ENCODE measurements at places on chromosomes 2 and 18.

DNA sequence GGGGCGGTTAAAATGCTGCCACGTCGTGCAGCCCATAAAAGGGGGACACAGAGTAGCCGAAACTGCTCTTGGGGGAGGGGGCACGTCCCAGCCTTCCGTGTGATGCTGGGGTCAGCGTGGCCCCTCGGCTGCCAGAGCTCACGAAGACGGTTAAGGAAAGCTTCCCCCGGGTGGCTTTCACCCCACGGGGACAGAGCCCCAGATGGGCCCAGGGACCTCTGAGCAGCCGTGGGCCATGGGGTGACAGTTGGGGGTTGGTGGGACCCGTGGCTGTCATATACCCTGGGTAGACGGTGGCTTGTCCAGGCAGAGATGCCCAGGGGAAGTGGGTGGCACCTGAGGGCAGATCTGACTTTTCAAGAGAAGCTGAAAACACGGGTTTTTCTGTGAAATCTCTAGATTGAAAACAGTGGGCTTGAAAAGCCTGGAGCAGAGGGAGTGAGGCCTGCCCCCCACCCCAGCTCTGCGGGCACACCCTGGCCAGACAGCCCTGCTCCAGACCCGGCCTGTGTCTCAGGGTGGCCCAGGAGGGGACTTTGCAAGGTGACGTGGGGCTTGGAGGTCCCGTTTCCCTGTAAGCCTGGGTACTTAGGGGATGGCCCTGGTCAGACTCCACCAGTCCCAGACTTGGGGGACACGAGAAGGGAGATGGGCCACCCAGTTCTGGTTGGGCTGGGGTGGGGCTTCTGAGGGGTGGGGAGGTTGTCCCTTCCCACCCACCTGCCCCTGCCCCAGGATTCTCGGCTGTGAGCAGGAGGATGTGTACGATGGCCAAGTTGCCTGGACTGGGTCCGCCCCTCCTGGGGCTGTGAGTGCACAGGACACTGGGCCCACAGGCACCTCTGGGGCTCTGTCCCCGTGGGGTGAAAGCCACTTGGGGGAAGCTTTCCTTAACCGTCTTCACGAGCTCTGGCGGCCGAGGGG is 652 bp downstream of the NEU4 start:
- no peak for DNase-seq

GRCh38 chr2:45833301-45833967 is 182.0 kb downstream of the PRKCE start:
- DNase-seq: no peak

- no peak for DNase-seq
These were observed 37.8 kb upstream of the CCDC195 start for GRCh38 chr2:224753743-224754540.

GRCh38 chr18:22106536-22107292 is 62.7 kb upstream of the GATA6 start:
- DNase-seq: no peak

DNA sequence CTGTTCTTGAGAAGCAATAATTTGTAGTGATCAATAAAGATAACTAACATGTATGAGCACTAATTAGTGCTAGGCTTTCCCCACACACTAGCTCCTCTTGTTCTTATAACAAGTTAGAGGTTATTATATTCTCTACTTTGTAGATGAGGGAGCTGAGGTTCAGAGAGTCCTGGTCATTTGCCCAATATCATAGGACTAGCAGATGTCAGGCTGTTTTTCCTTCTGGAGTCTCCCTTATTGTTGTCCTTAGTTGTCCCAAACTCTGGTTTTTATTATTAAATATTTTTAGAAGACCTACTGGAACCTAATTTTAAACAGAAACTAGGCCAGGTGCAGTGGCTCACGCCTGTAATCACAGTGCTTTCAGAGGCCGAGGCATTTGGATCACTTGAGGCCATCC is 16.5 kb upstream of the TTC39C start:
- DNase-seq: no peak

DNA sequence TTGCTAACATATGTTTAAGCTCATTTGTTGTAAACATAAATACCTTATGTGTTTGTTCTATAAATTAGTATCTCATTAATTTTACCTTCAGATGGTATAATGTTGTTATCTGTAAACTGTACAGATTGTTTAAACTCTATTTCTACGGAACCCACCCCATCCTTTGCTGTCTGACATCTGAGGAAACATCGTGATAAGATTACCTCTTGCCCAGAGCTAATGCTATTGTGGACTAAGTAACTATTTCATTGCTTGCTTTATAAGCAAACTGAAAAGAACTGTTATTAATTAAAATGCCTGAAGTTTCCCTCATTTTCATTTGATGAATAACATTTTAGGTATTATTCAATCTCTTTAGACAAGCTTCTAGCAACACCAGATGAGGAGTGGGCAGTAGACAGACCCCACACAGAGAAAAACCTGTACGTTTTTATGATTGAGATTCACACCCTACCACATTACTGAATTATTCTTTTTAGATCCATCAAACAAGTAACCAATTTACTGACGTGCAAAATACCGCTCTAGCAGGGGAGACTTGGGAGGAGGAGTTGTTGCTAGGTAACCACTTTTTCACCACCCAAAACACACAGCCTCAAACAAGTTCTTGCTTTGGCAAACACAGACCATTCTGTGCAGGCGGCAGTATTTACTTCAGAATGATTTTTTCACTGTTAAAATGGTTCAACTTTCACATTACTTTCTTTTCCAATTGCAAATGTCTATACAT is 1.9 kb upstream of the SYT4 start:
- DNase-seq: peak; percentile 88

DNA sequence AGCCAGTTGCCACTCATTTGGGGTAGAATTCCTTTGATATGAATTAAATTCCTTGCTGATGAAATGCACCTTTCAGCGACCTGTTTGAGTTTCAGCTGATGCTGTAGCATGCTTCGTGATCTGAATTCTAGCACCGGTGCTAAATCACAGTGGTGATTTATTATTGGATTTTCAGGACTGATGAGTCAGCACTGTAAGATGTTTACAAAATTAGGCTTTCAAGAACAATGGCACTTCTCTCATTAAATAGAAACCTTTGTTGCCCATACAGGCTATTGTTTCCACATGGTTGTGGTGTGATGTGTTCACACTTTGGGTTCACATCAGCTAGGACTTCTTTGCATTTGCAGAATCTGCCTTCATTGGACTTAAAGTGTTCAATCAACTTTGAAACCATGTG is 687.7 kb downstream of the ARHGAP15 start:
- no peak for DNase-seq

- DNase-seq: no peak
These were observed 19.4 kb downstream of the KCNIP3 start for GRCh38 chr2:95316466-95317122.

DNA sequence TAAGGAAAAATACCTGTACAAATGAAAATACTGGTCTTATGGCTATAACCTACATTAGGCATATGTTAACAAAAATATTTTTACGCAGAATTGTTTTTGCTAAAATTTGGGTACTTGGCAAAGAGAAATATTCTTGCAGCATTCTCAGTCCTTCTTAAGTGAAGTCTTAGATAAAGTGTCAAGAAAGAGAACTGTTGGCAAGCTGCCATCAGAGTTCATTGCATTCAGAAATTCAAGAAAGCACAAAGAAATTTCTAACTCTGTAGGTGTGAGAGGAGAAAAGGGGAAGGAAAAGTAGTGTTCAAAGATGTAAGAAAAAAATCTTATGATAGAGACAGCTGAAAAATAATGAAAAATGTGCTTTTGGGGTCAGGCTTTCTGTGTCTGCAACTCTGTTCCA is 86.7 kb downstream of the IRS1 start:
- no peak for DNase-seq

DNA sequence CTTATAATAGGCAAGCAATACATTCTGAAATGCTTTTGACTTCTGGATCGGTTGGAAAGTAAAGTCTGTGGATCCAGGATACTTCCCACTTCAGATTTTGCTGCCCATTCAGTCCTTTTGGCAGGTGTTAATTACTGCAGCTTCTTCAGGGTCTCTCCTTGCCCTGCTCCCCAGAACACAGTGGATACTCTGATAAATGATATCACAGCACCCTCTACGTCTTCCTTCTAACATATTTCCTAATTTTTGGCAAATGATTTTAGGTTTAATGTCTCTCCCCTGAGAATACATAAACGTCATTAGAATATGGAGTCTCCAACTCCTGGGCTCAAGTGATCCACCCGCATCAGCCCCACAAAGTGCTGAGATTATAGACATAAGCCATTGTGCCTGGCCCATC is 249.8 kb downstream of the NYAP2 start:
- DNase-seq: no peak

DNA sequence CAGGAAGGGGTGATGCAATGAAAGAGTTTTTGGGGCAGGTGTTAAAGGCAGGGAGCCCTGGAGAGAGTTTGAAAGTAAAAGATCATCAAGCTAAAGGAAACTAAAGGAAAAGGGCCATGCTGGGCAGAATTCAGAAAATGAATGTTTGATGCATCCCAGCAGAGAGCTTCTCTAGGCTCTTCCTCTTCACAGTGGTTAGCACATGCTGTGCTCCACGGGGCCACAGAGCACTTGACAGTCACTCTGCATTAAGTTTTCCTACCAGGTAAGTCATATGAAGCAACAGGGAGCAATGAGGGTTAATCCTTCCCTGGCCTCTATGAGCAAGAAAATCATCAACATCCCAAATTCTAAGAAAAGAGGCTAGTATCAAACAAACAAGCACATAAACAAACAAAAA is 895.2 kb downstream of the TRIB2 start:
- no peak for DNase-seq

DNA sequence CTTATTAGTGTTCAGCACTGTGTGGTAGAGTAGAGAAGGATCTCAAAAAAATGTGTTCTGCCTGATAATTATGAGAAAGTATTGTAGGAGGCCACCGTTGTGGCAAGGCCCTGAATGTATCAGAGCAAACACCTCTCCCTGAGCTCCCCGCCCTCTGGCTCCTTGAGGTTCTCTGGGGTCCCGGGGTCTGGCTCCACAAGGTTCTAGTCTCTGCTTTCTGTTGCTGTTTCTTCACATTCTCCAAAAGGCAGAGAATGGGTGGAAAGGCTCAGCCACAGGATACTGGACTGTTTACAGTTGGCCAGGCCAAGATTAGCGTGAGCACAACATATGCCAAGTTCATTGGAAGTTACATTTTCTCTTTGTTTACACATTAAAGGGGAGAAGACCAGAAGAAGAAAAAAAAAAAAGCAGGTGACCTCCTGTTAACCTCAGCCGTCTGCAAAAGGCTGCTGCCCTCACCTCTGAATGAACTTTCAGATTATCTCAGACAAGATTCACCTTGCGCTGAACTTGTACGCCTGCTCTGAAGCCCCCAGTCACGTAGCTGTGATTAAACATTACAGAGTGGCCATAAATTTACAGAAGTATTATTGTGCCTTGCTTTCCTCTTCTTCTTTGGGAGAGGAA is 56.6 kb upstream of the CYP26B1 start:
- no peak for DNase-seq

GRCh38 chr2:36549165-36549574 is 48.8 kb downstream of the FEZ2 start:
- DNase-seq: no peak

DNA sequence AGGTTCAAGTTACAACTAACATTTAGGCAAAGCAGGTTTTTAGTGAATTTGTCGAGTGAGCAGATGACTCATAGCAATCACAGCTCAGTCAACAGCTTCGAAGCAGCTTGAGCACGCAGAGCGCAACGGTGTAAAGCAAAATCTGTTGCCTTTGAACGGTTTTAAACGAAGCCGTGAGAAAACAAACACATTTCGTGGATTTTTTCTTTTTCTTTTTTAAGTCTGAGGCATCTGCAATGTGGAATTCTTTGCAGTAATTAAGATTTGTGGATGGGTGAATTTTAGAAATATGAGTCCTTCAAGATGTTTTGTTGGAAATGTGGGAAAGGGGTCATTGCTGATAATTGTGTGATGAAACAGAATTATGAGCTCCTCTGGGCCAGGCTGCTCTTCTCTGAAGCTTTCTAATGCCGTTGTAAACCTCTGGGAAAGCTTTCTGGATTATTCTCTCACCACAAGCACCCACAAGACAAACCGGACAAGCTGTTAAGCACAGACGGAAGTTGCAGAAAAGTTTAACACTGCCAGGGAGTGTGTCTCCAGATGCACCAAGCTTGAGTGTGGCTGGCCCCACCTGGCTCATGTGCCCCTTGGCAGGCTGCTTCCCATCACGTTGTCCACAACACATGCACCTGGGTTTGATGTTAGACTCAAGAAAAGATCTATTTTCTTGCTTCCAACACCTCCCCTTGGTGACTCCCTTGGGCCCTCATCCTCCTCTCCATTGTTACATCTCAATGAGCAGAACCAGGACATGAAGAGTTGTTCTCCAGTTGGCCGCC is 224.7 kb downstream of the ACKR3 start:
- no peak for DNase-seq

DNA sequence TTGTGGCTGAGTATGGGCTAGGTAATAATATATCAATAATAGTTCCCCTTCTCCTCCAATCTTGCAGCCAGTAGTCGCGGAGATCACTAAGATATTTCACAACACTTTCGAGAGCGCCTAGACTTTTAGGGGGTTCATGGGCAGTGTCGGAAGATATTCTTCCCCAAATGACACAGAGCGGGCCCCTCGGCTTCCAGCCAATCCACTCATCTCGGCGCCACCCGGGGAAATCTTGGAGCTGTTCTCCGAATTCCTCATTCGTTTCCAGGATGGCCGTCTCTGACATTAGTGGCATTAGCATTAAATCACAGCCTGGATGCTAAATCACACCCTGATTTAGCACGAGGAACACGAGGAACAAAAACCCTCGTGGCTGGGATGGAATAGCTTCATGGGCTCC is 437.7 kb downstream of the ZNF516 start:
- DNase-seq: no peak

DNA sequence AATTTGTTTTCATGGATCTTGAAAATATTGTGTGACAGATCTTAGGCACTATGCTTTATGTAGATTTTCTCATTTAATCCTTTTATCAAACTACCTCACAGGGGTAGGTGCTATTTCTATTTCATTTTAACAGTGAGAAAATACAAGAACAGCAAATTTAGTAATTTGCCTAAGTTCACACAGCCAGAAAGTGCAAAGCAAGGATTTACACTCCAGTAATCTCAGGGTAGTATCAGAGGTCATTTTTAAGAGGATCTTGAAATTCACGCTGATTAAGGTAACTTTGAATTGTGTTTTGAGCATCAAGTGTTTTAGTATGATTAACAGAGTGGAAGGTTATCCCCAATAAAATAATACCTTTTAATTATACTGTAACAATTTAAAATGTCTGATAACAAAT is 10.1 kb upstream of the KCNJ3 start:
- DNase-seq: no peak

All from iPS DF 19.7 (cell line).